ENCODE measurements at places on chromosomes 16 and 17. TPM values are rescaled to one million over a fixed set of nuclear protein-coding genes. Genes with fewer than 3 reads are reported as not detected.
A peak's percentile ranks its signal among the peaks of the same experiment; 100 is the strongest.

GRCh38 chr16:24540602-24541210 is 1.3 kb downstream of the RBBP6 start:
- DNase-seq = no peak

- DNase-seq = no peak
Measured at GRCh38 chr17:42002175-42002791, 15.0 kb downstream of the DNAJC7 start.

- no peak for DNase-seq
Measured at GRCh38 chr17:46822388-46822921, 4.0 kb upstream of the WNT3 start.

DNA sequence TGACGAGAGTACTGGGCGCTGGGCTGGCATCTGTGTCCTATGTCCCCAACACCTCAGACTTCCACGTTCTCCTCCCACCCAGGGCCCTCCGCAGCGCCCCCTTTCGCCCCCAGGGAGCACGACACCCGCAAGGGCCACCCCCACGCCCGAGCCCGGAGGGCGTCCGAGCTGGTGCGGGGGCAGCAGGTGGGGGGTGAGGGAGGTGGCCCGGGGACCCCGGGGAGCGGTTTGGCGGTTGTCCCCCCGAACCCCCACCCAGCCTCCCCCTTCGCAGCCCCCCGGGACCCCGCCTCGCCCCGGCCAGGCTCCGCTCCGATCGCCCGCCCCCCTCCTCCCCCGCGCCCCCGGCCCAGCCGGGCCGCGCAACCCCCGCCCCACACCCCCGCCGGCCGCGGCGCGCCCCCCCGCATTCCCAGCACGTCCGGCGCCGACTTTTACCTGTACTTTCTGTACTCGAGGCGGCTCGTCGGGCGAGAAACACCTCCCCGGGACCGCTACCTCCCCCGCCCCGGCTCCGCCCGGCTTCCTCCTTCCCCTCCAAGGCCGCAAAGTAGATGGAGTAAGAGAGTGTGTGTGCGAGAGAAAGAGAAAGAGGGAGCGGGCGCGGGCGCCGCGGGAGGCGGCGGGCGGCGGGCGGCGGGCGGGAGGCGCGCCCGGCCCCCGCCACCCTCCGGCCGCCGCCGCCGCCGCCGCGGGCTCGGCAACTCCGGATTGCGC is 901 bp downstream of the CDYL2 start:
- DNase-seq = no peak

DNA sequence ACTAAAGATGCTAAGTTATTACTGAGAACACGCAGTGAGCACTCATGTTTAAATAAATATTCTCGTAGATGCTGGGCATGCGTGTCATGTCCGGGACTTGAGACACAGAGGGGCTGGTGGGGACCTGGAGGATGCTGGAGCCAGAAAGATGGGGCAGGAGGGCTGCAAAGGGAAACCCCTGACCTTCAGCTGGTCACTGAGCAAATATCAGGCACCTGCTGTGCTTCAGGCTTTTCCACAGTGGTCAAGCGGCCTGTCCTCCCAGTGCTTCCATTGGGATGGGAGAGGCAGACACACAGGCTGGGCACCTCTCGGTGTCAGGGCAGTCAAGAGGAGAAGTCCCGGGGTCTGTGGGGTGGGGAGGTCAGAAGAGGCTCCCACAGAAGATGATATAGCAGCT is 211.4 kb downstream of the GSG1L start:
- DNase-seq = no peak

GRCh38 chr16:12558641-12559040 is 245.0 kb downstream of the CPPED1 start:
- no peak for DNase-seq

DNA sequence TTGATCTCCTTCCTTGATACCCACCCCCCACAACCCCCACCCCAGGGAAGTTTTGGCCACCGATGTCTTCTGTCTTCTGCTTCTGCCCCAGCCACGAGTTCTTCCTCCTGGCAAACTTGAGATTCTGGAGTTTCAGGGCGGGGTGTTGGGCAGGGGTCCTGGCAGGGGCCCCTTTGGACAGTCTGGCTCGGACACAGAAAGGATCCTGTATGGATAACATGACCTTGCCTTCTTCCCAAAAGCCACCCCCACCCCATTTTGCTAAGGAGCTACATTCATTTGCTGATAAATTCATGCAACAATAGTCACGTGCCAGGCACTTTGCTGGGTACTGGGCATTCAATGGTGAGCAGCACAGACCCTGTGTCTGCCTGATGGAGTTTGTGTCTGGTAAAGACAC is 5.9 kb upstream of the COL1A1 start:
- no peak for DNase-seq

ARRB2 gene
- total RNA-seq = 12.3 TPM

DNA sequence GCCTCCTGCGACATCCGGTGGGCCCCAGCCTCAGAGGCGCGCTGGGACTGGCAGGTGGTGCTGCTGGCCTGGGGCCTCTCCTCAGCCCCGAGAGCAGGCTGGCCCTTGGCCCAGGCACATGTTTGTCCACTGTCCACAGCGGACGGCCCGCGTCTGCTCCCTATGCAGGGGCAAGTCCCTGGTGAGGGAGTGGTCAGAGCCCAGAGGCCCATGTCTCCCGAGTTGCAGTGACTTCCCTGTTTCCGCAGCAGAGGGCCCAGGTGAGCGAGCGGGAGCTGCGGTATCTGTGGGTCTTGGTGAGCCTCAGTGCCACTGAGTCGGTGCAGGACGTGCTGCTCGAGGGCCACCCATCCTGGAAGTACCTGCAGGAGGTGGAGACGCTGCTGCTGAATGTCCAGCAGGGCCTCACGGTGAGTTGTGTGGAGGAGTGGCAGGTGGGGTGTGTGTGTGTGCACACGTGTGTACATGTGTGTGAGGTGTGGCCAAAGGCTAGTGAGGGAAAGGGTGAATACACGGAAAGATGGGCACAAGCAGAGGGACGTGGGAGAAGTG is 10.4 kb downstream of the IL34 start:
- DNase-seq = no peak

DNA sequence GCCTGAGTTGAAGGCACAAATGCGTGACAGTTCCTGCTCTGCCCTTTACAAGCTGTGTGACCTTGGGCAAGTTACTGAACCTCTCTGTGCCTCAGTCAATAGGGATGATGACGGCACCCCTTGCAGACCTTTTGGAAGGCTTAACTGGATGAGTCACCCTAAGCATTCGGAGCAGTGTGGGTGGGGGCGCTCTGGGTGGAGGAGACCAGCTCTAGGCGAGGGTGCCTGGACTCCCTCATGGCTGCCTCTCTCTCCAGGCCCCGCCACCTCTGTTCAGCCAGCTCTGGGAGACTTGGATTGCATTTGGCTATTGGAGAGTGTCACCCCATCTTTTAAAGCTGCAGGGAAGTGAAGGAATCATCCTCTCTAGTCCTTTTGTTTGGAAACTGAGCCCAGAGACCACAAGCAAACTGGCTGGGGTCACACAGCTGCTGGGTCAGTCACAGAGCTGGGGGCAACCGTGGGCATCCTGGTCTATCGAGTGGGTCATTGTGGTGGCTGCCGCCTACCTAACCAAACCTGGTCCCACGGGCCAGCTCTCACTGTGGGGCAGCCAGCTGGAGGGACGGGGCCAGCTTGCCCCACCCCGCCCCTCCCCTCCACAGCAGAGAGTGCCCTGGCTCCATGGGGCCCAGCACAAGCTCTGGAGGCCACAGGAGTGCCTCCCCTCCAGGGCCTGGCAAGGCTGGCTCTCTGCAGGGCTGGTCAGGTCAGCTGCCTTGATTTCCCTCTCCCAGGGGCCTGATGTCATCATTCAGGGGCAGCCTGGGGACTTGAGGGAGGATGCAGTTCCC is 20.2 kb upstream of the GSE1 start:
- DNase-seq = peak; percentile 38

DNA sequence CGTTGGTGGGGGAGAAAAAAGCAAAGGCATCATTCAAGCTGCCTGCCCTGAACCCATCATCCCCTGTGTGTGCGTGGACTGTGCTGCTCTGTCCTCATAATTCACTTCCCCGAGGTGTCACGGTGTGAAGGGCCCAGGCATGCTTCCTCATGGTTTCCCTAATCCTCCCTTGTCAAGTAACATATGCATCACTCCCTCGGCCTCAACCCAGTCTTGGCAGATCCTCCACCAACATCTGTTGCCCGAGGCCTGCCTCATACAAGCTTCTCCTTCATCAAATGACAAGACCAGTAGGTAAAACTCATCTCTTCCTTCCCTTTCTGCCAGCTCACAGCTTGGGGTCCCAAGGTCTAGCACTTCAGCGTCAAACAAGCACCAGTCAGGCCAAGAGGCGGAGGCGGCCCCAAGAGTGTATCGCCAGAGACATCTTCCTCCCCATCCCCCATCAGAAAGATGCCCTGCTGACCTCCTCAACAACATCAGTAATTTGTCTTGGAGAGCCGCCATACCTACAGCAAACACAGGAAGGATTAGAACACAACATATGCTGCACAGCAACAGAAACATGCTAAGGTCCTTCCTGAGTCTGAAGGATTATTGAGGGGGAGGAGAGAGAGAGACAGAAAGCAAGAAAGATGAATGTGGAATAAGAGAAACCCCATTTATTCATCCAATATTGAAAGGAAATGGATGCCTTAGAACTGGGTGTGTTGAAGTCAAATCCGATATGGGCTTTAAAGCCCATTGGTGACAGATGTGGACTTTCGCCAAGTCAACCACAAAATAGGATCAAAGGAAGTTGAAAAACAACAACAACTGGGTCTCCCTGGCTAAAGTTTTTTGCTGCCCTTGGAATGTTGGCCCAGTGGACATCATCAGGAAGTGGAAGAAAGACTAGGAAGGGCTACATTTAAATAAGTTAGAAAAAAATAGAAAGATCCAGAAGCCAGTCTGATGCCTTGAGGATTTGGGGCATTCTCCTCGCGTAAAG is 38.4 kb downstream of the SOX9 start:
- DNase-seq = no peak

DNA sequence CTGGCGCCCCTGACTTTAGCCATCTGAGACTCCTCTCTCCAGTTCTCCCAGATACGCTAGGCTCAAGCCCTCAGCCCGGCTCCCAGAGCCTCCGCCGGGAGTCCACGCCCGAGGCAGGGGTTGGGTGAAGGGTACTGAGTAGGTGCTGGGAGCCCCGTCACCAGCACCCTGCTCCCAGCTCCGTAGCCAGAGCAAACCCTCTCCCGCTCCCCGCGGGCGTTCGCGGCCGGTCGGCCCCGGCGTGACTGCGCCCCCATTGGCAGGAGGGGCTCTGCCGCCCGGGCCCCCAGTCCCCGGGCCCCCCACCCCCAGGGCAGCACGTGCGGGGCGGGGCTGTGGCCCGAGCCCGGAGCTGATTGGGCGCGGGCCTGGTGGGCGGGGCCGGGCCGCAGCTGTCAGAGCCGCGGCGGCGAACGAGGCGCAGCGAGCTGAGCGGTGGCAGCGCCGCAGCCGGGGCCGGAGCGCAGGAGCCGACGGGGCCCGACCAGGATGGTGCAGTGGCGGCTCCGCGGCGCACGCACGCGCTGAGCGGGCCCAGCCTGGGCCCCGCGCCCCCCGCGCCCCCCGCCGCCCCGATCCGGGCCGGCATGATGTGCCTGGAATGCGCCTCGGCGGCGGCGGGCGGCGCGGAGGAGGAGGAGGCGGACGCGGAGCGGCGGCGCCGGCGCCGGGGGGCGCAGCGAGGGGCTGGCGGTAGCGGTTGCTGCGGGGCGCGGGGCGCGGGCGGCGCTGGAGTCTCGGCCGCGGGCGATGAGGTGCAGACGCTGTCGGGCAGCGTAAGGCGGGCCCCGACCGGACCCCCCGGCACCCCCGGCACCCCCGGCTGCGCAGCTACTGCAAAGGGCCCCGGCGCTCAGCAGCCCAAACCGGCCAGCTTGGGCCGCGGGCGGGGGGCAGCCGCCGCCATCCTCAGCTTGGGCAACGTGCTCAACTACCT is at the start of gene SPNS2:
TSS of gene SPNS2 (plus strand) at position 421 of the 937 bp plus-strand sequence. CDS start at position 588, 167 bp downstream.
- peak; percentile 44 for DNase-seq

STX1B gene
- total RNA-seq = 0.26 TPM

- DNase-seq = no peak
Measured at GRCh38 chr17:14197057-14197456, 39.6 kb downstream of the CDRT15 start.

FA2H gene
- 0.03 TPM for total RNA-seq

CDH13 gene
- total RNA-seq = 158 TPM

TBX6 gene
- total RNA-seq = not detected

- peak; percentile 93 for DNase-seq
Measured at GRCh38 chr17:35082073-35082657, 18.7 kb upstream of the RFFL start.

DNA sequence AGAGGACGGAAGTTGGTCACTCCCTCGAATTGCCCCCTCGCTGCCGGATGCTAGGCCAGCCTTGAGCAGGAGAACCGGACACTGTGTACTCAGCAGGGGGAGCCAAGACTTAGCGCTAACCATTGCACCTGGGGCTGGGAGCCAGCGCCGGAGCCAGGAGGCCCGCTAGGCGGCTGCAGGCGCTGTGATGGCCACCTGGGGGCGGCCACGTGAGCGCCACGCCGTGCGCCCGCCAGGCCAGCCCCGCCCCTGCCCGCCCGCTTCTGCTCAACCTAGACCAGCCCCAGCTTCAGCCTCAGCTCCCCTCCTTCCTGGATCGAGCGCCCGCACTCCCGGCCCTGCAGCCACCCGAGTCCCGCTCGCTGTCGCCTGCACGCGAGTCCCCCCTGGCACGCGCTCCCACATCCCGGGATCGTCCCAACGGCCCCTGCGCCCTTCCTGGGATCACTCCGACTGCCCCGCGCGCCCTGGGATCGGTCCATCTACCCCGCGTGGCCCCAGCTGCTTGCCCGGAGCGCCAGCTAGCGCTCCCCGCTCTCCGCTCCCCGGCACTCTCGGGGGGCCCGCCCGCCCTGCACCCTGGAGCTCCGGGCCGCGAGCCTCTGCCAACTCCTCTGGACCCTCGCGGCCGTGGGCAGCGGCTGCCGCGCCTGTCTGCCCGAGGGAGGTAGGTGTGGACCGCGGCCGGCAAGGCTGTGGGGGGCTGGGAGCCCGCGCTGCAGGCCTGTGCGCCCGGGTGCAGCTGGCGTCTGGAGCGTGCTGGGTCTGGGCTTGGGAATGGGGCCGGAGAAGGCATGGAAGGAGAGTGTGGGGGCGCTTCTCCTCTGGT is at the start of gene EEF2K:
TSS of gene EEF2K (plus strand) at position 266 of the 829 bp plus-strand sequence. CDS start 19,452 bp downstream, outside the sequence.
- DNase-seq = peak; percentile 94

DNA sequence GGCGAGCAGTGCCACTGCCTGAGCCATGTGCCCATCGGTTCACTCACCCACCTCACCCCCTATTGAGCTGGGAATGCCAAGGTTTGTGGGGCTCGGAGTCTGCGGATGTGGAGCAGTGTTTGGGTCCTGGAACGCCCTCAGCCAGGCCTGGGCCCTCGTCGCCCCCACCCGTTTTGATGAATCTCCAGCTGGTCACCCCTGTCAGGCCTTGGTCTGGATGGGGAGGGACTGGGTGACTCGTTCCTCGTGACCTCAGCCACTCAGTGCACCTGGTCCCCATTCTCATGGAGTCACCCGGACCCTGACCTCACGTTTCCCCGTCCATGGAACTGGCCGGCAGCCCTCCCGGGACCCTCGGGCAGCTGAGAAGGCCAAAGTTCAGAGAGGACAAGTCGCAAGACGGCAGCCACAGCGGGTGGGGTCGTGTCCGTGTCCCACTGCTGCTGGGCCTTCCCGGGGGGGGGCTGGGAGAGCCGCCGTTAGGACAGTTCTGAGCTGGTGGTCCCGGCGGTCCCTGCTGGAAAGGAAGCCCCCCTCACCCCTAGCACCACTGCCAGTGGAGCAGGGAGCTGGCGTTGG is 23.2 kb downstream of the GSE1 start:
- DNase-seq = peak; percentile 33
